ENCODE measurements at places on chromosomes 5 and 9.

- peak; percentile 7 for DNase-seq
Observed at GRCh38 chr5:58094031-58094430, 365.9 kb downstream of the PLK2 start.

- no peak for DNase-seq
Observed at GRCh38 chr5:71910741-71911140, 191.7 kb downstream of the CARTPT start.

- no peak for DNase-seq
Observed at GRCh38 chr9:80292231-80292630, 720.5 kb downstream of the TLE4 start.

DNA sequence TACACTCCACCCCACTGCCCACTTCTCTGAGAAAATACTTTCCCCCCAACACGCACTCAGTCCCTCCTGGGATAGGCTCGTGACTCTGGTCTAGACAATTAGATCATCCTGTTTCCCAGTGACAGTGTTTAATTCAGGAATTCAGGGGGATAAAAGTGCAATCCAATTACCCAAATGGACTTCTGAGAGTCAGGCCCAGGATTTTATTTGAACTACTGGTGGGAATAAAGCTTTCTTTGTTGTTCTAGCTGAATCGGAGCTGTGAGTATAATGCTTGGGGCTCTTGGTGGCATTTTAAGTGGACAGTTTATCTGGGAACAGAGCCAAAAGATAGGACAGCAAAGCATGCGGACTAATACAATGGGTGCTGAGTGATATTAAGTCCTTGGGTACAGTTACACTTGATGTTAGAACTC is 683.3 kb downstream of the MAT2B start:
- DNase-seq = no peak

All from fibroblast of skin of right biceps (primary cell).